ENCODE measurements at places on chromosomes 4 and X.

- no peak overlapping the region for H3K27ac ChIP-seq
- no peaks in the 10 kb centered on the region for H3K4me1 ChIP-seq
- no peaks in the 10 kb centered on the region for H3K36me3 ChIP-seq
- no peaks in the 10 kb centered on the region for H3K27me3 ChIP-seq
- H3K4me3 ChIP-seq = no peak overlapping the region
Measured at GRCh38 chr4:69524706-69525105, 29.0 kb upstream of the UGT2B4 start.

GRCh38 chr4:24169956-24170355, 280.1 kb upstream of the PPARGC1A start:
- H3K4me3 ChIP-seq = no peak overlapping the region
- H3K27ac ChIP-seq = no peak overlapping the region
- no peaks in the 10 kb centered on the region for H3K36me3 ChIP-seq
- H3K27me3 ChIP-seq = no peaks in the 10 kb centered on the region
- H3K4me1 ChIP-seq = no peaks in the 10 kb centered on the region
- DNase-seq = no peak

DNA sequence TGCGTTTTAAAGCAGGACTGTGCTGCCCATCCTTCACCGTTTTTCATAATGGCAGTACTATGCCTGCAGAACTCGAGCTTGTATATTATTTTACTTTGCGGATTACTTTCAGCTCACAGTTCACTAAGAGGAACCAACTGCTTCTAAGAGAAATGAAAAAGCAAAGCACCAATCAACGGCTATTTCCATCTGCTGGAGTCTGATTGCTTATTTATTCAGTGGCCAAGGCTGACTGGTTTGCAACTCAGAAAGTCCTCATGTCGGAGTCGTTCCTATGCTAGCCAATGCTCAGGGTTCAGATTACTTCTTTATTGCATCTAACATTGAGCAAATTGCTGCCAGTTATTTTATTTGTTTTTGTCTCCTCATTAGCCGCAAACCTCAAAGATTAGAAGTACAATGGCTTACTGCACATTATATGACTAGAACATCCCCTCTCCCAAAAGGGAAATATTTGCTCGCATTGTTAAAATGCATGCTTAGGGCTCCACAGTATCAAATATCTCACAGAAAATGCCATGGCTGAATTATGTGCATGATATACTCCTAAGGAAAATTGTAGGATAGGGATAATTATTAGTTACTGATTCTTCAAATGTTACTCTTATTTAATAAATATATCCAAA, 1628.2 kb upstream of the ADGRL3 start:
- no peak overlapping the region for H3K27ac ChIP-seq
- no peaks in the 10 kb centered on the region for H3K36me3 ChIP-seq
- H3K4me3 ChIP-seq = no peak overlapping the region

DNA sequence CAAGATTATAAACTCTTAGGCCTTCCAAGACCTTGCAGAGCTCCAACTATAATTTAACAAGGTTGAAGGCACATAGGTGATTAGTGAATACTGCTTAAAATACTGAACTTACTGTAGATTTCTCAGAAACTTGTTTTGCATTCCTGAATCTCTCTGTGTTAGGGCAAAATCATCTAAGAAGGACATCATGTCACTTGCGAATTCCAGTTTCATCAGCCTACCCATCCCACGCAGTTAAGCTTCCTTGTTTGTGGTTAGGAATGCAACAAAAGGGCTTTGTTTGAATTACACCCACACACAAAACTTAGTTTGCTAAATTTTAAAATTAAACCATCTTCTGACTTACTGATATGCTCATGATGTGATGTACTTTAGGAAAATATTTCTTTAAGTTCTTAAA, 174.0 kb downstream of the SOWAHB start:
- H3K27ac ChIP-seq = no peak overlapping the region
- no peak overlapping the region for H3K4me3 ChIP-seq
- no peaks in the 10 kb centered on the region for H3K4me1 ChIP-seq
- no peaks in the 10 kb centered on the region for H3K36me3 ChIP-seq
- no peaks in the 10 kb centered on the region for H3K27me3 ChIP-seq

- DNase-seq = no peak
- H3K36me3 ChIP-seq = no peaks in the 10 kb centered on the region
- H3K27me3 ChIP-seq = no peaks in the 10 kb centered on the region
- H3K27ac ChIP-seq = no peak overlapping the region
Measured at GRCh38 chrX:141320801-141321200, 78.5 kb upstream of the SPANXC start.

DNA sequence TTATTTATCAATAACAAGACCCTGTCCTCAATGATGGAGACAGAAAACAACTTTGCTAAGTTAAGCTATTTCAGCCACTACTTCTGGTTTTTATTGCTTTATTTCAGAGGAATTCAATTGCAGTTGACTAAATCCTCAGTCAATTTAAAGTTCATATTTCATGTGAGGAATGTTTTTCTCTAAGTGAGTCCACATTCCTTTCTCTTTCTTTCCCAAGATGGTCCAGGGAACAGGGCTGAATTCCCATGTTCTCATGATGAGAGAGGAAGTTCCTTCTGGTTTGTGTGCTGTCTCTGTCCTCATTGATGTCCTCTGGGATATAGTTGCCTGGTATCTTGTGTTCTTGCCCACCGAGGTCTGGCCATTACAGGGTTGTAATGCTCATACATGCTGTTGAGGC, 117.2 kb downstream of the SLIT2 start:
- no peaks in the 10 kb centered on the region for H3K36me3 ChIP-seq
- no peaks in the 10 kb centered on the region for H3K4me1 ChIP-seq
- DNase-seq = no peak
- H3K27me3 ChIP-seq = no peaks in the 10 kb centered on the region
- no peak overlapping the region for H3K4me3 ChIP-seq
- H3K27ac ChIP-seq = no peak overlapping the region

DNA sequence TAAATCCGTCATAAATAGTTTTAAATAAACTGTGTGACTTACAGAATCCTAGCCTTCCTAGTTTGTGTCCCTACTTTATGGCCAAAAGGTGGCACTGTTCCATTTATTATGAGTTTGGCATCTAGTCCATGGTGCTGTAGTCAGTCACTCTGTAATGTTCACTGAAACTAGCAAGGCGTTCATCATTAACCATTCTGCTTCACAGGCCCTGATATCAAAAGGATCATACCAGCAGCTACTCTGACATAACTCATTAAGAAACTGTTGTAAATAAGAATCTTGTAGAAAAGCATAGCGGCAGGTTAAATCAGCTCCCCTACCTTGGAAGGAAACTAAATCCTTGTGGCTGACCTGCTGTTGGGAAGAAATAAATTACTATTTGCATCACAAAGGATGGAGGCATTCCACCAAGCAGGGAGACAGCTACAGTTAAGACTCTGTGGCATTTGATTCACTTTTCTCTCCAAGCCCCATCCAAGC, 919.6 kb upstream of the DIAPH2 start:
- H3K27ac ChIP-seq = no peak overlapping the region
- DNase-seq = peak; percentile 0
- no peaks in the 10 kb centered on the region for H3K4me1 ChIP-seq

DNA sequence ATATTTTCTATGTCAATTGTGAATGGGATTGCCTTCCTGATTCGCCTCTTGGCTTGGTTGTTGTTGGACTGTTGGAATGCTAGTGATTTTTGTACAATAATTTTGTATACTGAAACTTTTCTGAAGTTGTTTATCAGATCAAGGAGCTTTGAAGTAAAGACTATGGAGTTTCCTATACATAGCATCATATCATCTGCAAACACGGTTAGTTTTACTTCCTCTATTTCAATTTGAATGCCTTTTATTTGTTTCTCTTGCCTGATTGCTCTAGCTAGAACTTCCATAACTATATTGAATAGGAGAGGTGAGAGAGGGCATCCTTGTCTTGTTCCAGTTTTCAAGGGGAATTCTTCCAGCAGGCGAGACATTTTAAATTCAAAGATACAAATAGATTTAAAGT, 226.5 kb downstream of the FBXO8 start:
- DNase-seq = no peak
- H3K27me3 ChIP-seq = no peaks in the 10 kb centered on the region
- H3K4me3 ChIP-seq = no peak overlapping the region
- no peak overlapping the region for H3K27ac ChIP-seq
- no peaks in the 10 kb centered on the region for H3K4me1 ChIP-seq
- no peaks in the 10 kb centered on the region for H3K36me3 ChIP-seq

DNA sequence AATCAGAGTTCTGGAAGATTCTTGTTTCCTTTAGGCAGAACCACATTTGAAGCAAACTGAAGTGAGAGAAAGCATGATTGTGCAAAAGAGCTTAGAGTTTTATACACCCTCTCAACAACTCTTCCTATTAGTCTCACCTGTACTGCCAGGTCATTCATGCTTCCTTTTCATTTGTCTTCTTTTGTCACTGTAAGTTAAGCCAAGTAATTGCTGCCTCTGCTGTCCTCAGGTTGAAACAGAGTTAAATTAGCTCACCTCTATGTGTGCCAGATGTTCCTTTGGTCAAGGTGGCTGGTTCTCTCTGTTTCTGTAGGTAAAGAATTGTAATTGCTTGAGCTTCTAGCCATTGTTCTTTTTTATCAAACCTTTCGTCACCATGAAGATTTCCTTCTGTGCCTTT, 41.1 kb upstream of the HPGD start:
- no peak overlapping the region for H3K27ac ChIP-seq
- H3K36me3 ChIP-seq = no peaks in the 10 kb centered on the region
- H3K27me3 ChIP-seq = no peaks in the 10 kb centered on the region

GRCh38 chr4:38366456-38366855, 297.5 kb upstream of the KLF3 start:
- no peaks in the 10 kb centered on the region for H3K36me3 ChIP-seq
- H3K4me1 ChIP-seq = no peaks in the 10 kb centered on the region
- no peak overlapping the region for H3K4me3 ChIP-seq

DNA sequence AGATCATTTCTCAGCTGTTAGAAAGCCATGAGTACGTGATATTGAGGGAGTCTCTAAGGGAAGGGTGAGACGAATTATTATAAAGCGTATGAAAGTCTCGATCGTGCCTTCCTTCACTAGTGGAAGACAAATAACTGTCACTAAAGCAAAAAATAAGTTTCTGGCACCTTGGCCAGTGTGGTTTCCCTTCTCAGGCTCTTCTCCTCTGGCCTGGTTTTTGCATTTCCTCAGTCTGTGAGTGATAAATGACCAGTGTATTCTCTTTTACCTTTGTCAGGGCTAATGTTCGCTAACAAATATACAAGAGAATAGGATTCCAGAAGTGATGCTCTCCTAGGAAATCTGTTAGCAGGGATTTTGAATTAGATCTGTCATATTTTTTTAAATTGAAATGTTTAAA, 19.6 kb downstream of the TXK start:
- peak overlapping the region; percentile 78 for H3K4me3 ChIP-seq
- H3K36me3 ChIP-seq = peaks cover 32% of the 10 kb centered on the region
- peak overlapping the region; percentile 74 for H3K27ac ChIP-seq
- no peaks in the 10 kb centered on the region for H3K27me3 ChIP-seq
- peaks cover 28% of the 10 kb centered on the region for H3K4me1 ChIP-seq
- no peak for DNase-seq

DNA sequence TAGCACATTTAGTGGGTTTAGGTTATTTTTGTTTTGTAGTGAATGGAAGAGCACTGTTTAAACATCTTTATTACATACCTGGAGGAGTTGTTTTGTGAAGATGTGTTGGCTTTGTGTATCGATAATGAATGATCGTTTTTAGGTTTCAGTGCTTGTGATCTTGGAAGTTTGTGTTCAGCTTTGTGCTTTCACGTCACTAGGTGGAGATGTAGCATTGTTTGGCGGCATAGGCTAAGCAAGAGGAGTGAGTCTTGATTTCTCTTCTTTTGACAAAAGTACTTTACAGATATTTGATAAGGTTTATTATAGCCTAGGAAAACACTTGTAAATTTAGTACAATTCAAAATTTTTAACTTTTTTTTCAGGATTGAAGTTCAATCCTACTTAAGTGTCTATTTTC, 50.4 kb downstream of the PDK3 start:
- no peak for DNase-seq
- H3K36me3 ChIP-seq = peaks cover 4% of the 10 kb centered on the region
- no peak overlapping the region for H3K4me3 ChIP-seq
- no peaks in the 10 kb centered on the region for H3K4me1 ChIP-seq
- H3K27ac ChIP-seq = no peak overlapping the region

GRCh38 chr4:173417833-173418232, 18.9 kb upstream of the SCRG1 start:
- DNase-seq = no peak
- peaks cover 5% of the 10 kb centered on the region for H3K4me1 ChIP-seq
- no peak overlapping the region for H3K4me3 ChIP-seq
- H3K27me3 ChIP-seq = no peaks in the 10 kb centered on the region
- H3K27ac ChIP-seq = no peak overlapping the region
- H3K36me3 ChIP-seq = no peaks in the 10 kb centered on the region

- H3K27me3 ChIP-seq = no peaks in the 10 kb centered on the region
- H3K4me1 ChIP-seq = peaks cover 12% of the 10 kb centered on the region
- no peak overlapping the region for H3K27ac ChIP-seq
- no peak for DNase-seq
Measured at GRCh38 chr4:53706422-53707032, 115.2 kb upstream of the LNX1 start.

- no peak for DNase-seq
- no peaks in the 10 kb centered on the region for H3K27me3 ChIP-seq
- H3K36me3 ChIP-seq = no peaks in the 10 kb centered on the region
Measured at GRCh38 chrX:151510203-151510602, 53.3 kb upstream of the PASD1 start.

- H3K36me3 ChIP-seq = no peaks in the 10 kb centered on the region
- H3K27me3 ChIP-seq = no peaks in the 10 kb centered on the region
- H3K4me1 ChIP-seq = no peaks in the 10 kb centered on the region
- H3K27ac ChIP-seq = no peak overlapping the region
- H3K4me3 ChIP-seq = no peak overlapping the region
Measured at GRCh38 chrX:55026143-55026542, 4.6 kb downstream of the ALAS2 start.

DNA sequence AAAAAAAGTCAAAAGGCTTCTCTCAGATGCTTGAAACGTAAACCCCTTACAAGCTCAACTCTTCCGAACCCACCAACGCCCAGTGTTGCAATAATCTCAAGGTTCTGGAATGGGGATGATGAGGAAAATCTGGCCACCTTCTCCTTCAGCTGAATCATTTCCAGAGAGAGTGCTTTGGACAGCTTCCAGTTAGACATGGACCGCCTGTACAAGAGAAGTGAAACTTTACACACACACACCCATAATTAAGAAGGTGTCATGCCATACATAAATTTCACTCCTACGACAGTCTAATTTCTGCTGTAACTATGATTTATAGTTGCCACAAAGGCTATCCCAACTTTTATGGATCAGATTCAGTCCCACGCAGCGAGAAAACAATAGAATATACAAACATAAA, 72.3 kb downstream of the PRKG2 start:
- H3K27ac ChIP-seq = no peak overlapping the region
- H3K27me3 ChIP-seq = no peaks in the 10 kb centered on the region
- H3K4me1 ChIP-seq = no peaks in the 10 kb centered on the region

DNA sequence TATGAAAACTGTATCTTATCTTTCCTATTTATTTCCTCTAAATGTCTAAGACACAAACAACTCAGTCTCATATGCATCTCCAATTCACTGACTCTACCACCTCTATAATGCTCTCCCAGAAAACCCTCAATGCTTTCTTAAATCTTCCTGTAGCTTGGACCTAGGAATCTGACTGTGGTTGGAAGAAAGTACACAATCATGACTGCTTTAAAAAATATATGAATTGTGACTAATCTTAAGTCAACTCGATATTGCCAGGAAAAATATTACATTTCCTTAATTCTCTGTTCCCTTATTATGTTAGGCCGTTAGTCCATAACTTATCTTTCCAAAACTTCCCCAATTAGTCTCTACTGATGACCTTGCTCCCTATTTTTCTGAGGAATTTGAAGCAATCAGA, 87.0 kb downstream of the SPCS3 start:
- no peak for DNase-seq
- no peaks in the 10 kb centered on the region for H3K4me1 ChIP-seq
- no peaks in the 10 kb centered on the region for H3K27me3 ChIP-seq
- H3K36me3 ChIP-seq = no peaks in the 10 kb centered on the region
